ENCODE measurements at places on chromosomes 6 and 20.

- DNase-seq: no peak
- no peaks in the 10 kb centered on the region for H3K27me3 ChIP-seq
- H3K4me1 ChIP-seq: no peaks in the 10 kb centered on the region
- H3K36me3 ChIP-seq: no peaks in the 10 kb centered on the region
- no peak overlapping the region for H3K4me3 ChIP-seq
- H3K27ac ChIP-seq: no peak overlapping the region
These were observed 427.5 kb upstream of the HSF2 start for GRCh38 chr6:121971931-121972335.

DNA sequence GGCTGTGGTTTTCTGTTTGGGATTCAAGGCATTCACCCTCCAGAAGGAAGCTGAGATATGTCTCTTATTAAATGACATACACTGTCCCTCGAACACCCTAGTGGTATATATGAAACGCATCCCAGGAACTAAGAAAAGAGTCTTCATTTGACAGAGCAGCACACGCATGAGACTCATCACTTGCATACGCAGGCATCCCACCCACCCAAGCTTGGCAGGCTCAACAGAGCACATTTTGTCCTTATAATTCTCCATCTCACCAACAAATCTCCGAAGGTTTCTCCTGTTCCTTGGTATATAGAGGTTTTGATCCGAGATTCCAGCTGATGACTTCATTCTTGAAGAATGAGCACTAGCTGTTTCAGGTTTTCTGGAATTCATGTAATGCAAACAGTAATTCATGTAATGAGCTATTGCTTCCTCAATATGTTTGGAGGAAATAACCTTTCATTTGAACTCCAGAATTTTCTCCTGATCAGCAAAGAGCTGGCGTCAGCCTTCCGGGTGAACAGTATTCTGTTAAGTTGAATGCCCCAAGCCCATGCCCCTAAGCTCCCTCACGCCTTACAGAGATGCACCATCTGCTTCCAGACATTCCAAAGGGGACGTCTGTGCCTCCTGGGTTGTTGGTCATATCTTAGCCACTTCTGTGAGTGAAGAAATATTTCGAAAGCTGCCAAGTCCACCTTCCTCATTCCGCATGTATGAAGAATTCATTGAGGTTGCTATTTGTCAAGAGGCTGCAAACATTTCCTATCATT lies 66.0 kb upstream of the CDH4 start:
- no peaks in the 10 kb centered on the region for H3K27me3 ChIP-seq
- peaks cover 41% of the 10 kb centered on the region for H3K4me1 ChIP-seq
- H3K36me3 ChIP-seq: no peaks in the 10 kb centered on the region
- peak overlapping the region; percentile 63 for H3K27ac ChIP-seq

- no peak overlapping the region for H3K27ac ChIP-seq
- H3K36me3 ChIP-seq: no peaks in the 10 kb centered on the region
- H3K4me3 ChIP-seq: no peak overlapping the region
- H3K4me1 ChIP-seq: peaks cover 4% of the 10 kb centered on the region
- no peak for DNase-seq
These were observed 29.9 kb upstream of the PRDM1 start for GRCh38 chr6:106056060-106056745.

DNA sequence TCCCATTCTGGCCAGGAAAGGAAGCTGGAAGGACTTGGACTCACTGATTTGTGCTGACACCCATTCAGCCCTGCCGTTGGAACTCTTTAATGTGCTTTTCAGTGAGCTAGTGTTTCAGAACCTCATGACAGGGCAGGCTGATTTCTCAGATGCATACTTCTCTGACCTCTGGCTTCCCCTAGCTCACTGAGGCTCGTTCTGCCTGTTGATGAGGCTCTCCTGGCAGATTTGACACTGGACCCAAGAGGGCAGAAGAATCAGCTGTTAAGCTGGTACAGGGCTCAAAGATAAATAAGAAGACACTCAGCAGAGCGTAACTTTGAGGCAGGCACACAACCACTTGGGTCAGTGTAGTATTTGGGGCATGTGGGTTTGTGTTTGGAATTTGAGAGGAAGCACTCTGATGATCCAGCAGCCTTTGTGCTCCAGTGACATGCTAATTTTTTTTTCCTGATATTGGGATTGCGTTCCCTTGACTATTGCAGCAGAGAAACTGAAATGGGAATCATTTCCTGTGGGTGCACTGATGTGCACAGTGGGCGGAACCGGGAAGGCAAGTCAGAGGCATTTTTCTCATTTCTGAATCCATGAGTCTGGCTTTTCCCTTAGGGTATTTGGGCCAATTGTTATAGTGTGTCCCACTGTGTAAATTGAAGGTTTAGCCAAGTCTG lies 80.2 kb downstream of the CARMIL1 start:
- DNase-seq: no peak
- H3K27me3 ChIP-seq: no peaks in the 10 kb centered on the region
- H3K27ac ChIP-seq: peak overlapping the region; percentile 81
- no peaks in the 10 kb centered on the region for H3K36me3 ChIP-seq

DNA sequence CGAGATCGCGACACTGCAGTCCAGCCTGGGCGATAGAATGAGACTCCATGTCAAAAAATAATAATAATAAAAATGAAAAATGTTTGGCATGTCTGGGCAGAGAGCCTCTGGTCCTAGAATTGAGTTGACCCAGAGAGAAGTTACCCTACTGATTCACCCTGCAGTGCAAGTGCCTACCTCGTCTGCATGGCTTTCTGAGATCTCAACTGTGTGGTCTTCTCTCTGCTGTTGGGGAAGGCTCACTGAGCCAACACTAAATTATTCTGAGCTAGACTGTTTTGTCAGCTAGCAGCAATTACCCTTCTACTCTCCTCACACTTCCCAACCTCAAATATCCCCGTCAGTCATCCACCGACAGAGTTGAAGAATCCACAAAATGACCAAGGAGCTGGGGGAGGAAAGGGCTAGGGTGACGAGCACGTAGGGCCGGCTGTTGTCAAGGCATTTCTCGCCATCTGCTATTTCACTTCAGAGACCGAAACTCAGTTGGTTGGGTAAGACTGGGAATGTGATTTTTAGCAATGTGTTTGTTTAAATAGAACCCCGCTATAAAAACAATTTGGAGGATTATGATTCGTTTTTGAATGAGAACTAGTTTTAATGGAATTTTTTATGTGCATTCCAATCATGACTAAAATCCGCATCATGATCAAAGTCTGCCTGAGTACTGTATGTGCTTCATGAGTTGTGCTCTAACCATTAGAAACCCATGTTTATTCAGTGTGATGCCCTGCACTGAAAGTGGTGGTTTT lies 9.4 kb downstream of the MAS1 start:
- H3K4me1 ChIP-seq: peaks cover 4% of the 10 kb centered on the region
- DNase-seq: no peak
- H3K36me3 ChIP-seq: no peaks in the 10 kb centered on the region
- peaks cover 6% of the 10 kb centered on the region for H3K27me3 ChIP-seq
- no peak overlapping the region for H3K4me3 ChIP-seq

DNA sequence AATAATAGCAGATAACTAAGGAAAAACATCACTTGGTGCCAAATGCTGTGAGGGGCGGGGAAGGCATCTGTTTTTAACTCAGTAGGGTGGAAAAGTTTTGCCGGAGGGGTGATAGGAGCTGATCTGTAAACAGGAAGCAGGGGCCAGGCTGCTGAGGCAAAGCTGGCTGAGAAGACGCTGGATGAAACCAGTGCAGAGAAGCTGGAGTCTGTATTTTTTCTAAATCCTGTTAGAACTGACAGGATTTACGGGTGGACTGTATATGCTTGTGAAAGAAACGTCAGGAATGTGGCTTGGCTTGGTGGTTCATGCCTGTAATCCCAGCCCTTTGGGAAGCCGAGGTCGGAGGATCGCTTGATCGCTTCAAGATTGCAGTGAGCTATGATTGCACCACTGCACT lies 5.6 kb downstream of the PCMTD2 start:
- DNase-seq: no peak
- peaks cover 8% of the 10 kb centered on the region for H3K36me3 ChIP-seq
- H3K4me1 ChIP-seq: peaks cover 5% of the 10 kb centered on the region

DNA sequence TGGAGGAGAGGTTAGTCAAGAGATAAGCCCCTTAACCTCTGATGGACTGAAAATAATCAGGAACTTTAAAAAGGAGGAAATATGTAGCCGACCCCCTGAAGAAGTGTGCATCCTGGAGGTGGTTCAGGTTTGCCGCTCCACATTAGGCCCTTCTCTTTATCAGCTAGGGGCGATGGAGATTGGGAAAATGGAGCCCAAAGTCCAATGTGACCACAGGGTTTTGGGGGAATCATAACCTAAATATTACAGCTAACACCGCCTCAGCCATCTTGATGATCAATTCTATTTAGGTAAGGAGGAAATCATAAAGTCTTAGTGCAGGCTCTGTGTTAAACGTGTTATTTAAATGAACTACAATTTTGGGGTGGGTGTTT lies 1.2 kb downstream of the OGFRL1 start:
- peaks cover 32% of the 10 kb centered on the region for H3K4me1 ChIP-seq
- H3K4me3 ChIP-seq: peak overlapping the region; percentile 77
- H3K36me3 ChIP-seq: peaks cover 2% of the 10 kb centered on the region
- H3K27ac ChIP-seq: peak overlapping the region; percentile 17
- no peak for DNase-seq

- H3K36me3 ChIP-seq: no peaks in the 10 kb centered on the region
- peaks cover 47% of the 10 kb centered on the region for H3K27me3 ChIP-seq
- no peak overlapping the region for H3K4me3 ChIP-seq
- no peaks in the 10 kb centered on the region for H3K4me1 ChIP-seq
- no peak overlapping the region for H3K27ac ChIP-seq
These were observed 2.0 kb downstream of the LAMP5 start for GRCh38 chr20:9516234-9516871.

DNA sequence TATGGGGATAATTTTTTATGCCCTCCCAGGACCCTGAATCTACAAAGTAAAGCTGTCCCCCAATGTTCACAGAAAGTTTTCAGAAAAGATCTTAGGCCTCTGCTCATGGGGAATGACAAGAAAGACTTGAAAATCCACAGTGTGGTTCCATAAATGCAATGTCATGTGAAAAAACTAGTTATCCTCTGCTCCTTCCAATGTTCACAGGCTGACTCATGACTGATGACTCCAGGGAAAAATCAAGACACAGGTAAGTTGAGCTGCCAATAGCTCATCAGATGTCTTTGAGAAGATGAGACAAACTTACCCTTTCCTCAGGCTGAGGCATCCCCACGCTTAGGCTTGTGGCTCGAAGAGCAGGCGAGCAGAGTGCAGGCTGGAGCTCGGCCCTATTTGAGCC lies 14.8 kb upstream of the BCLAF1 start:
- H3K4me1 ChIP-seq: peaks cover 7% of the 10 kb centered on the region
- no peaks in the 10 kb centered on the region for H3K36me3 ChIP-seq
- no peak overlapping the region for H3K27ac ChIP-seq
- DNase-seq: no peak
- H3K27me3 ChIP-seq: no peaks in the 10 kb centered on the region

- H3K27me3 ChIP-seq: no peaks in the 10 kb centered on the region
- peaks cover 21% of the 10 kb centered on the region for H3K36me3 ChIP-seq
- peaks cover 16% of the 10 kb centered on the region for H3K4me1 ChIP-seq
- DNase-seq: no peak
These were observed 18.6 kb downstream of the CMTR1 start for GRCh38 chr6:37451441-37452193.

DNA sequence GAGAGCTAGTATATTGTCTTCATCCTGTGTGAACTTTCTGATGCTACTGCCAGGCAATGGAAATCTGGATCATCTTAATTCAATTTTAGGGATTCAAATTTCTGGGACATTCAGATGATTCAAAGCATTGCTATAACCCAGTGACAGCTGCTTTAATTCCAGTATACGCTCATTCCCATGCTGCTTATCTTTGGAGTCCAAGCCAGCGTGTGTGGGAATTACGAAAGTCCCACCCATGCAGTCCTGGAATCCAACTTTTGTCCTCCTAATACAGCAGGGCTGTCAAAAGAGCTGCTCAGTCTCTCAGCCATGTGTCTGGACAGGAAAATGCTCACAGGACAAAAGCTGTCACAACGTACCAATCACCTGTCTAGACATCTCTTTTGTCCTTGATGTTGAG lies 219.8 kb downstream of the LAMA2 start:
- H3K27me3 ChIP-seq: no peaks in the 10 kb centered on the region
- H3K27ac ChIP-seq: no peak overlapping the region
- DNase-seq: no peak
- no peak overlapping the region for H3K4me3 ChIP-seq

GRCh38 chr6:6971369-6971768 lies 136.4 kb upstream of the RREB1 start:
- peaks cover 38% of the 10 kb centered on the region for H3K4me1 ChIP-seq
- H3K27me3 ChIP-seq: no peaks in the 10 kb centered on the region
- H3K4me3 ChIP-seq: no peak overlapping the region
- H3K27ac ChIP-seq: peak overlapping the region; percentile 62
